ENCODE measurements at places on chromosomes 13 and 19.

- no peak for DNase-seq
Measured at GRCh38 chr19:13817018-13817614, 21.9 kb downstream of the ZSWIM4 start.

- no peak for DNase-seq
Measured at GRCh38 chr13:24984134-24984533, 111.8 kb upstream of the PABPC3 start.

DNA sequence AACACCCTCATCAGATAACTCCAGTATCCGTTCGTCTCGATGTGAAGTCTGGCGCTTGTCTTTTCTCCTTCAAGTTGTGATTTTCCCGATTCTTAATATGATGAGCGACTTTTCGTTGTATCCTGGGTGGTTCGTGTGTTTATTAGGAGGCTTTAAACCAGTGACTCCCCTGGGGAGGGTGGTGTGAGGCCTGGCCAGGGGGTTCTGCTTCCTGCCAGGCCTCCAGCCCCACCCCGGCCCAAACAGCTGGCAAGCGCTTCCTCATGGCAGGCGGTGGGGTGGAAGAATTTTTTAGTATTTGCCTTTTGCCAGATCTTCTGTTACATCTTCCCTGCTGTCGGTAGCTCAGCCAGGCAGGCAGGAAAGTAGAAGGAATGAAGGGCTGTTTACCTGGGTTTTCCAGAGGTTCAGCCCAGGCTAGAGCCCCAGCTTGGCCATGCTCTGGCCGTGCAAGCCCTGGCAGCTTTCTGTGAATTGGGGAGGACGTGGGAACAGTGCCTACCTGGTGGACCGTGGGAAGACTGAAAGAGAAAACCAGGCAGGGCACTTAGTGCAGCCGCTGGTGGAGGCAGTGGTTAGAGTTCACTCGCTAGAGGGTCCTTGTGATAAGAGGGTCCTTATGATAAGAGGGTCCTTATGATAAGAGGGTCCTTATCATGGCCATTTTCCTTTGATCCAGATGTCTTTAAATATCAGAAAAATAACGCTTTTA, 37.7 kb upstream of the DCUN1D2 start:
- DNase-seq = no peak

DNA sequence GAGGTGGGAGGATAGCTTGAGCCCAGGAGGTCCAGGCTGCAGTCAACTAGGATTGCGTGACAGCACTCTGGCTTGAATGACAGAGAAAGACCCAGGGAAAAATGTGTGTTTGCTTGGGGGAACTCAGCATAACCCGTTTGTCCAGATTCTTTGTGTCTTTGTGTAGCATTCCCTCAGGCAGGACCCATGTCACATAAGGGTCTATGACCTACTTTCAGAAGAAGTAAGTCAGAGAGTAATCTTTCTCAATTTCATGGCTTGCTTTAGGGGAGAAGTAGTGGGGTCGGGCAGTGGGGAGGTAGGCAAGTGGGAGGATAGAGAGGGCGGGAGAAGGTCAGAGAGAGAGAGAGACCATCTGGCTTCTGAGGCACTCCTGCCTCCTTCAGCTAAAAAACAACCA, 11.9 kb upstream of the PSPC1 start:
- no peak for DNase-seq

DNA sequence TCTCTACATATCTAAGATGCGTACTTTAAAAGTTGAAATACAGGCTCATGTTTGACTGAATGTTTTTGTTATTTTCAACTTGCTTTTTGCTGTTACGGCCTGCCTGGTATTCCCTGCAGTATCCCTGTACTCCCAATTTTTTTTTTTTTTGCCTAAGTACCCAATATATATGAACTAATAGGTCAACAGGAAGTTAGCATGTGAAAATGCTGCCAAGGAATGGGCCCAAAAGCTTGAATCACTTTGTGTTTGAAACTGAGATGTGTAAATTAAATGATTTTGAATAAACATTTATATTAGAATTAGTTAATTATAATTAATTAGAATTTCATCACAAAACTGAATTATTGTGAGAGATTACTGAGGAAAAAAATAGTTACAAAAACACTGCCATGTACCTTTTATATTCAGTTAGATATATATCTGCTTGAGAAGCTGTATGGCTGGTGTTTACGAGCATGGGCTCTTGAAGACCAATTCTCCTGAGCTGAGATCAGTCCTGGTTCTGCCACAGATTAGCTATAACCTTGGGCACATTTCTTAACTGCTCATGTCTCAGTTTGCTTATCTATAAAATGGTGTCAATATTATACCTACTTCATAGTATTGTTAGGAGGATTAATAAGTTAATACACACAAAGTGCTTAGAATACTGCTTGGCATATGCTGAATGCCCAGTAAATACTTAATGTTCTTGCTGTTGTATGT, 16.0 kb downstream of the TDRD3 start:
- DNase-seq = no peak

- DNase-seq = no peak
Measured at GRCh38 chr19:55300886-55301458, 17.2 kb downstream of the BRSK1 start.

GRCh38 chr13:26713341-26713740, 47.2 kb downstream of the GPR12 start:
- DNase-seq = no peak

DNA sequence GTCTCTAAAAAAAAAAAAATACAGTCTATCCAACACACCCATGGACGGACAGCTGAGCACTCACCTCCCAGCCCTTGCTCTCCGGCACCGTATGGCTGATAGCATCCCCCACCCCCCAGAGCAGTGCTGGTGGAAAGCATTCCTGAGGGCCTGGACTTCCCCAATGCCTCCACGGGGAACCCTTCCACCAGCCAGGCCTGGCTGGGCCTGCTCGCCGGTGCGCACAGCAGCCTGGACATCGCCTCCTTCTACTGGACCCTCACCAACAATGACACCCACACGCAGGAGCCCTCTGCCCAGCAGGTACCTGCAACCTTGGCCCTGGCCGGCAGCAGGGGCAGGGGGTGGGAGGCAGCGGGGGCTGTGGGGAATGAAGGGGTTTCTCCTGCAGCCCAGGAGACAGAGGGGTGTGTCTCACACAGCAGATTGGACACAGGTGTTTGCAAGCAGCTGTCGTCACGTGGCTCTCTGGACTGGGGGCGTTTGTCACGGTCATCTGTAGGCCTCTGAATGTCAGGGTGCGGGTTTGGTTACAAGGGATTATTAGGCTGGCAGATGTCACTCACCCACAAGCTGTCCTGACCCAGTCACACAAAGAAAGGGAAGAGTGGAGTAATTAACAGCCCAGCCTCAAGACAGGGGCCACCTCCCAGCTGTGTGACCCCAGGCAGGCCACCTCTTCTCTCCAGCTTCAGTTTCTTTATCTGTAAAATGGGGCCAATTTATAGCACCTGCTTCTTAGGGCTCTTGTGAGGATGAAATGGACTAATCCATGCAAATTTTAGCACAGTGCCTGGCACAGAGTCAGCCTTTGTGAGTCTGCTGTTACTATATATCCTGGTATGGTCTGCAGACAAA, 19.3 kb downstream of the PLD3 start:
- no peak for DNase-seq

- DNase-seq = no peak
Measured at GRCh38 chr19:37346091-37346490, 24.8 kb upstream of the ZNF527 start.
